ENCODE measurements at places on chromosomes 13 and 19. TPM values are rescaled to one million over a fixed set of nuclear protein-coding genes. Genes with fewer than 3 reads are reported as not detected.
A peak's percentile ranks its signal among the peaks of the same experiment; 100 is the strongest.

DNA sequence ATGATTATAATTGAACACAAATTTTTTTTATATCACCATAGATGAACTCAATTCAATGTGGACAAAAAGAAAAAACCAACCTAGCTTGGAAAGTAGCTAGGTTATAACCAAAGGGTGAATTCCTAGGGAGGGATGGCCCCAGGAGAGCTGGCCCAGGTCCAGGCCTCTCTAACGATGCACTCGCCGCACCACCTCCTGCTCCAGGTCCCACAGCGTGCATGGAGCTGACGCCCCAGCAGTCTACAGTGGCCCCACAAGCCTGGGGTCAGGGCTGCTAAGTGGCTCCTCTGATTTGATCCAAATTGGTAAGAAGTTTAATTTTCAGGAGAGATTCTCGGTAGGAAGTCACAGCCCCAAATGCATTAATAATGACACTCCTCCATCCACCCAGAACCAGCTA is 48.8 kb downstream of the TSHZ3 start:
- H3K27ac ChIP-seq: no peak overlapping the region
- no peaks in the 10 kb centered on the region for H3K27me3 ChIP-seq
- H3K36me3 ChIP-seq: peaks cover 4% of the 10 kb centered on the region

- no peaks in the 10 kb centered on the region for H3K4me1 ChIP-seq
- H3K4me3 ChIP-seq: no peak overlapping the region
- H3K36me3 ChIP-seq: no peaks in the 10 kb centered on the region
- no peak for DNase-seq
These were observed 403.5 kb upstream of the MIR17HG start for GRCh38 chr13:90943946-90944345.

DNA sequence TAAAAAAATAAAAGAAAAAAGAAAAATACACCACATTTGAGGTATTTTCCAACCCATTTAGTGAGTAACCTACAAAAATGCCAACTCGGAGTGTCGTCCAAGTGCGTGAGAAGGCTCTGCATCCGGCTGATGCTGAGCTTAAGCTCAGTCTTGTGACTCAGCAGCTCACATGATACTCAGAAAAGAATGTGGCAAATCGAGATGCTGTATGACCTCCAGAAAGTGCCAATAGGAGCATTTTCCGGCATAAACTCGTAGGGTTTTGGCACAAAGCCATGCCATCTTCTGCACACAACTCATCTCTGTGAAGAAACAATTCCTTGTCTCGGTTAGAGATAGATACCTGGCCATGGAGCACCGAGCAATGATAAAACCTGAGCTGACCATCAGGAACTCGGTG is 58.5 kb downstream of the TRPM4 start:
- H3K36me3 ChIP-seq: no peaks in the 10 kb centered on the region
- H3K27me3 ChIP-seq: no peaks in the 10 kb centered on the region
- H3K4me3 ChIP-seq: no peak overlapping the region
- no peak for DNase-seq
- no peaks in the 10 kb centered on the region for H3K4me1 ChIP-seq

- H3K4me1 ChIP-seq: no peaks in the 10 kb centered on the region
- H3K4me3 ChIP-seq: no peak overlapping the region
- H3K27me3 ChIP-seq: no peaks in the 10 kb centered on the region
- H3K36me3 ChIP-seq: no peaks in the 10 kb centered on the region
- no peak for DNase-seq
- no peak overlapping the region for H3K27ac ChIP-seq
These were observed 218.8 kb downstream of the NBEA start for GRCh38 chr13:35160896-35161295.

- no peaks in the 10 kb centered on the region for H3K27me3 ChIP-seq
- no peak overlapping the region for H3K27ac ChIP-seq
- H3K36me3 ChIP-seq: no peaks in the 10 kb centered on the region
- peaks cover 23% of the 10 kb centered on the region for H3K4me1 ChIP-seq
- DNase-seq: peak; percentile 91
These were observed 2.3 kb upstream of the TMEM91 start for GRCh38 chr19:41373993-41374392.

DNA sequence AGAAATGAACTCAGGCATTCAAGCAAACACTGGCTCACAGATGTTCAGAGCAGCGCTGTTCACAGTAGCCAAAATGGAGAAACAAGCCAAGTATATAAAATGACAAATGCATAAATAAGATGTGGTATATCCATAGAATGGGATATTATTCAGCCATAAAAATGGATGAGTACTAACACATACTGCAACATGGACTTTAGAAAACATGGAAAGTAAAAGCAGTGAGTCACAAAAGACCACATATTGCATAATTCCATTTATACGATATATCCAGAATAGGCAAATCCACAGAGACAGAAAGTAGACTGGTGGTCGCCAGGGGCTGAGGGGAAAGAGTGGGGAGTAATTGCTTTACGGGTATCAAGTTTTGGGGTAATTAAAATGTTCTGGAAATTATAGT is 6.6 kb downstream of the ZNF837 start:
- H3K4me3 ChIP-seq: no peak overlapping the region
- H3K27me3 ChIP-seq: no peaks in the 10 kb centered on the region
- no peak overlapping the region for H3K27ac ChIP-seq
- H3K4me1 ChIP-seq: no peaks in the 10 kb centered on the region
- H3K36me3 ChIP-seq: no peaks in the 10 kb centered on the region

DNA sequence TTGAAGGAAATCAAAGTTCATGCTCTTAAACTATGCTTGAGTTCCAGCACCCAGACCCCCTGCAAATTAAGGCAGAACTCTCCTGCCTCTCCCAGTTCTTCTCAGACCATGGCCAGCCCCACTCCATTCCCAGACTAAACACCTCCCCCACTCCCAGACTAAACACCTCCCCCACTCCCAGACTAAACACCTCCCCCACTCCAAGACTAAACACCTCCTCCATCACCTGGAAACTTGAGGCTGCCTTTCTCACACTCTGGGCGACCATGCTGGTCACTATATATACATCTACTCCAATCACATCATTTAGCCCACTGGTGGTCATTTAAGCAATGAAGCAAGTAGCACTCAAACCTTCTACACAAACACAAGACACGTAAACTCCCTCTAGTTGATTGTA is 57.2 kb downstream of the CAB39L start:
- no peak for DNase-seq
- H3K27ac ChIP-seq: no peak overlapping the region
- peaks cover 11% of the 10 kb centered on the region for H3K4me1 ChIP-seq

DNA sequence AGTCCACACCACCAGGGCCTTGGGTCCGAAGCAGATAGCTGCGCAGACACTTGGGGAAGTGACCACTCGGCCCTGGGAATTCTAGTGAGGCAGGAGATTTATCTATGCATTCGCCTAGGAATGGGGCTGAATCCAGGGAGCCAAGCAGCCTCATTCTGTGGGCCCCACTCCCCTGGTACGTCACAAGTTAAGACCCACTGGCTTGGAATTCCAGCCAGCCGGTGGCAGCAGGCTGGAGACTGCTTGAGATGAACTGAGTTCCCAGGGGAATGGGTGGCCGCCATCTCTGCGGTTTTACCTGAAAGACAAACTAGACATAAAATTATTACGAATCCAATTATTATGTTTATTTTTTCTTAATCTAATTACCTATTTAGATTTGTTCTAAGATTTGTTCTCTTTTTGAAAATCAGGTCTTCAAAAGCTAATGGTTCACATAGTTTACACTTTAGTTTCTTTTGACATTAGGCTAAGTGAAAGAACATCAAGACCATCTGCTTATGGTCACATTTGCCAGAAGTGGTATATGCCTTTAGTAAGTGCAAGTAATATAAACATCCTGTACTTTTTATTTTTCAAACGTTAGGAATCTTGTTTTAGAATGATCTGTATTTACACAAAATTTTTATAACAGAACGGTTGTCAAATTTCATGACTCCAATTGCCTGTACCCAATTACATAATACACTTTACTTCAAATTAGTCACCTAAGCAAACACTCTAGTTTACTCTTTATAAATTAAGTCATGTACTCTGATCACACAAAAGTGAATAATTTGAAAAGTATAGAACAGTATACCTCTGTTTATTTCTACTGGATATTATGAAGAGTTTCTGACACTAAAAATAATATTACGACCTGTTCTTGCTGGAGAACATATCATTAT is 74.4 kb downstream of the SLITRK6 start:
- no peak overlapping the region for H3K27ac ChIP-seq
- no peak overlapping the region for H3K4me3 ChIP-seq
- no peaks in the 10 kb centered on the region for H3K4me1 ChIP-seq

GRCh38 chr19:50982186-50982585 is 1.5 kb downstream of the KLK7 start:
- no peak for DNase-seq
- no peaks in the 10 kb centered on the region for H3K36me3 ChIP-seq
- H3K27me3 ChIP-seq: peaks cover under 1% of the 10 kb centered on the region
- no peak overlapping the region for H3K27ac ChIP-seq

GRCh38 chr13:43364210-43365038 is 341.0 kb downstream of the DNAJC15 start:
- peak; percentile 11 for DNase-seq
- no peak overlapping the region for H3K27ac ChIP-seq
- H3K4me1 ChIP-seq: no peaks in the 10 kb centered on the region
- H3K36me3 ChIP-seq: no peaks in the 10 kb centered on the region

- DNase-seq: no peak
- no peak overlapping the region for H3K4me3 ChIP-seq
- peaks cover 30% of the 10 kb centered on the region for H3K4me1 ChIP-seq
- no peak overlapping the region for H3K27ac ChIP-seq
- H3K27me3 ChIP-seq: no peaks in the 10 kb centered on the region
These were observed 5.4 kb downstream of the MED25 start for GRCh38 chr19:49823472-49823871.

- peak overlapping the region; percentile 89 for H3K27ac ChIP-seq
- H3K4me1 ChIP-seq: peaks cover 49% of the 10 kb centered on the region
- DNase-seq: peak; percentile 69
These were observed 4.4 kb downstream of the GADD45GIP1 start for GRCh38 chr19:12952488-12953137.

- no peak overlapping the region for H3K4me3 ChIP-seq
- H3K4me1 ChIP-seq: no peaks in the 10 kb centered on the region
- no peaks in the 10 kb centered on the region for H3K27me3 ChIP-seq
- H3K36me3 ChIP-seq: no peaks in the 10 kb centered on the region
- DNase-seq: peak; percentile 94
These were observed 48.6 kb upstream of the WASF3 start for GRCh38 chr13:26508885-26509284.

GRCh38 chr13:61156753-61157152 is 258.9 kb downstream of the PCDH20 start:
- no peaks in the 10 kb centered on the region for H3K27me3 ChIP-seq
- no peaks in the 10 kb centered on the region for H3K36me3 ChIP-seq
- no peak overlapping the region for H3K4me3 ChIP-seq
- no peak for DNase-seq
- H3K4me1 ChIP-seq: no peaks in the 10 kb centered on the region

GRCh38 chr19:7512400-7512851 is 3.5 kb upstream of the ZNF358 start:
- no peak overlapping the region for H3K4me3 ChIP-seq
- no peak overlapping the region for H3K27ac ChIP-seq
- H3K4me1 ChIP-seq: peaks cover 25% of the 10 kb centered on the region
- DNase-seq: no peak

DNA sequence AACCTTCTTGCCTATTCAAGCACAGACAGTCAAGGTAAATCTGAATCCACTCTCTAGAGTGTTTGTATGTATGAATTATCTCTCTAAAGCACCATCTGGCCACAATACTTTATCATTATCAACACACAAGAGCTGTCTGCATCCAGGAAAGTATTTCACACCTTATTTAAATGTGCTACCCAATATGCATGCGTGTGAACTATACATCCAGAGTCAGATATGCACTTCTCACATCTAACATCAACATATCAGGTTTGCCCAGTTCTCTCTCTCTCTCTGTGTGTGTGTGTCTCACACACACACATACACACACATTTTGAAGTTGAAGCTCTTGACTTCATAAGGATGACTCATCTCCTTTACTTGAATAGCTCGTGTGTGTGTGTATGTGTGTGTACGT is 697.5 kb upstream of the PCDH20 start:
- no peak overlapping the region for H3K27ac ChIP-seq
- H3K36me3 ChIP-seq: no peaks in the 10 kb centered on the region
- no peaks in the 10 kb centered on the region for H3K27me3 ChIP-seq
- no peak for DNase-seq
- no peak overlapping the region for H3K4me3 ChIP-seq

GRCh38 chr13:40569024-40569350 is 97.5 kb downstream of the FOXO1 start:
- no peak overlapping the region for H3K4me3 ChIP-seq
- H3K27me3 ChIP-seq: no peaks in the 10 kb centered on the region
- peak overlapping the region; percentile 15 for H3K27ac ChIP-seq
- DNase-seq: no peak

GRCh38 chr13:99421758-99422585 is 79.3 kb upstream of the TM9SF2 start:
- no peak overlapping the region for H3K27ac ChIP-seq
- no peaks in the 10 kb centered on the region for H3K4me1 ChIP-seq

DNA sequence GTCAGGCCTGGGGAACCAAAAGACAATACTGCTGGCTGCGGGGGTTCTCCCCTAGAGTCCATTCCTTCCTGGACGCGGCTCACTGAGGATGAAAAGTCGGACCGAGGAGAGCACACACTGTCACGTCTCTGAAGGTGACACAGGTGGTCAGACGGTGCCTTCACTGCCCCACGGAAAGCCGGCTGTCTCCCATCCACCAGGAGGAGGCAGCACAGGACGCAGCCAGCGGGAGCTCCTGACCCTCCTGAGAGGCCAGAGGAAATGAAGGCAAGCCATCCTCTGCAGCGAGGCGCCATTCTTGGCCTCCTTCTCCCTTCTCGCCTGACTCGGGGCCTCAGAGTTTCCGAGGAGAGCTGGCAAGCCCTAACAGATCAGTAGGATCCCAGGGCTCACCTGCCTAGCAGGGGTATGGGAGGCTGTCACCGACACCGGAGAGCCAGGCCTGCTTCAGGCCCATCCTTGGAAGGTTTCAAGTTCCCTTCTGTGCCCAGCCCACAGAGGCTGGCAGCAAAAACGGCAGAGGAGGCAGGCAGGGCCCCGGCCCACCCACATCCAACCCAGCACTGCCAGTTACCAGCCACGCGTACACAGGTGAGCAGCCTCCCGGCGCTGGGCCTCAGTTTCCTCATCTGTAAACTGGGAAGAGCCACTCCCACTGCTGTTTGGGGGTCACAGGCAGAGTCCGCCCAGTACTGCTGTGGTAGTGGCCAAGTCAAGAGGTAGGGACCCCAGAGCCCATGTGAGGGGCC is 4.5 kb downstream of the REXO1 start:
- no peak overlapping the region for H3K27ac ChIP-seq
- DNase-seq: no peak
- no peaks in the 10 kb centered on the region for H3K27me3 ChIP-seq
- peaks cover 66% of the 10 kb centered on the region for H3K4me1 ChIP-seq

- H3K4me1 ChIP-seq: no peaks in the 10 kb centered on the region
- H3K27ac ChIP-seq: no peak overlapping the region
- no peak overlapping the region for H3K4me3 ChIP-seq
- no peaks in the 10 kb centered on the region for H3K36me3 ChIP-seq
These were observed 2.3 kb downstream of the MYH14 start for GRCh38 chr19:50205681-50206138.

GRCh38 chr13:94371855-94372254 is 107.6 kb downstream of the DCT start:
- no peak overlapping the region for H3K27ac ChIP-seq
- H3K4me1 ChIP-seq: no peaks in the 10 kb centered on the region
- H3K36me3 ChIP-seq: no peaks in the 10 kb centered on the region
- H3K4me3 ChIP-seq: no peak overlapping the region

- no peaks in the 10 kb centered on the region for H3K4me1 ChIP-seq
- no peak overlapping the region for H3K4me3 ChIP-seq
These were observed 38.6 kb downstream of the WDR87 start for GRCh38 chr19:37867831-37868230.

Gene RASGRP4
- total RNA-seq: 4.1 TPM

Gene PSG11
- not detected for total RNA-seq

Gene APOC1
- 2,137 TPM for total RNA-seq

Gene FCHO1
- total RNA-seq: 3.4 TPM

Gene LILRA1
- 2.5 TPM for total RNA-seq

Gene SELENOV
- total RNA-seq: not detected

Gene CYP4F12
- total RNA-seq: 2.5 TPM
